CD4-positive, alpha-beta T cell treated with Interleukin-6 at 100 ng/mL for 8 hours (primary cell): ENCODE measurements at places on chromosomes 5 and 9.

GRCh38 chr9:34982361-34982760 is 7.2 kb upstream of the DNAJB5 start:
- DNase-seq = no peak

- no peak for DNase-seq
Measured at GRCh38 chr5:133441166-133441815, 171.1 kb downstream of the FSTL4 start.

- no peak for DNase-seq
Measured at GRCh38 chr9:134486143-134486591, 155.4 kb upstream of the COL5A1 start.

DNA sequence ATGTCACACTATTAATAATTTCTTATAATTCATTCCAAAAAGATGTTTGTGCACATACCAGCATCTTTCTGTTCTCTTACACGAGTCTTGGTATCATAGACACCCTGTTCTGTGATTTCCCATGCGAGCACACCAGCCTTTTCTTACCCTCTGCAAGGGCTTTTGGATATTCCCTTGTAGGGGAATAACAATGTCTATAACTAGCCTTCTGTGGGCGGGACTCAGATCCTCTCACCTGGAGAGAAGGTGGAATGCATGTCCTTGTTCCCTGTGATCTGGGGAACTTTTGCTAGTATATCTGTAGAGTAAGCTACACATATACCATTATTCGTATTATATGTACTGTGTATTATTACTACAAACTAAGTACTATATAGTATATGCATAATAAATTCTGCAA is 44.8 kb downstream of the EHMT1 start:
- no peak for DNase-seq

- DNase-seq = no peak
Measured at GRCh38 chr5:41748631-41749030, 121.6 kb downstream of the OXCT1 start.

GRCh38 chr5:51028394-51028793 is 354.9 kb upstream of the ISL1 start:
- DNase-seq = no peak

GRCh38 chr9:135907006-135907430 is 328 bp downstream of the CAMSAP1 start:
- no peak for DNase-seq

DNA sequence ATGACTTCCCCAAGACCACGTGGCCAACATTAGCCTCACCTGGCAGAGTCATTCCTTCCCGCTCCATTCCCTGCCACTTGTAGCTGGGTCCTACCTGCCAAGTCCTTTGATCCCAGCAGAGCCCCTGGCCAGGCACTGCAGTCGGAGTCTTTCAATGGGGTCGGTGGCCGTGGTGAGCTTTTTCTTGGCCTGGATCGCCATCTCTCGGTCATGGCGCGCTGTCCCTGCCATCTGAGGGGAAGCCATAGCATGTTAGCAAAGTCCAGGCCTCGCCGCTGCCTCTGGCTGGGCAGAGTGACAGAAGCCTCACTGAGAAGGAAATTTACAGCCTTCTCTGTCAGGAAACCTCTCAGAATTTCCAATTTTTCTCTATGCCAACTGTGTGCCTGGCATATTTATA is 17.5 kb downstream of the CAPSL start:
- no peak for DNase-seq

GRCh38 chr9:85653153-85653552 is 88.6 kb downstream of the AGTPBP1 start:
- DNase-seq = no peak

DNA sequence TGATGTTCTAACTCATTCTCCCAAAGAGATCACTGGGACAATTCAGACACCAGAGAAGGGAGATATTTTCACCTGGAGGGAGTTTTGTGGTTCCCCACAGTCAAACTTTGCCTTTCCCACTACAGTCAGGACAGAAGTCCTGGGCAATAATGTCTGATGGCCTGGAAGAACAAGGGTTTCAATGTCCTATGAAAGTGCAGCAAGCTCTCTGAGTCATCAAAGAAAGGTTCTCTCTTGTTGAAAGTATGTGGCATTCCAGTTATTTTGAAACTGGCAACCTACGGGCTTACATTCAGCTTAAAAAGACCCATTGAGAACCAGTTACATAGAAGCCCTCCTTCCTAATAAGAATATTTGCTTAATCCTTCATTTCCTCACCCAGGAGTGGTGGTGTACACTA is 103.9 kb downstream of the INSYN2B start:
- DNase-seq = no peak

DNA sequence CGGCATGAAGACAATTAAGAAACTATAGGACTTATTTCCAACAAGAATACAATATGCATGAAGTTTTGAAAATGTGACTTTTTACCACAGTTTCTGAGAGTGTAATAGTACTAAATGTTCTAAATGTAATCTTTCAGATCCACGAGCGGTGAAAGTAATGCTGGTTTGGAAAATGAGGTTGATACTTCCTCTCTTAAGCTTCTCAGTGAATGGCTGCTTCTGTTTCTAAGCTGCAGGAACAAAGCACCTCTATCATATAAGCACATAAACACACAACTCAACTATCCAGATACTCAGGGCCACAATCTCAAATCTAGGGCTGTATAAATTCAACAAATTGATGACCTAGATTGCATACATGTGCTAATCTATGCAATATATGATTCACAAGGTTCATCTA is 78.3 kb downstream of the LIFR start:
- no peak for DNase-seq

DNA sequence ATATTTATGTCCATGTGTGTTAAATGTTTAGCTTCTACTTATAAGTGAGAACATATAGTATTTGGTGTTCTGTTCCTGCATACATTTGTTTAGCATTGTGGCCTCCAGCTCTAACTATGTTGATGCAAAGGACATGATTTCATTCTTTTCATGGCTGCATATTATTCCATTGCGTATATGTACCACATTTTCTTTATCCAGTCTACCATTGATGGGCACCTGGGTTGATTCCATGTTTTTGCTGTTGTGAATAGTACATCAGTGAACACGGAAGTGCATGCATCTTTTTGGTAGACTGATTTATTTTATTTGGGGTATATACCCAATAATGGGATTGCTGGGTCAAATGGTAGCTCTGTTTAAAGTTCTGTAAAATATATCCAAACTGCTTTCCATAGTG is 359.0 kb downstream of the SLCO4C1 start:
- DNase-seq = no peak

DNA sequence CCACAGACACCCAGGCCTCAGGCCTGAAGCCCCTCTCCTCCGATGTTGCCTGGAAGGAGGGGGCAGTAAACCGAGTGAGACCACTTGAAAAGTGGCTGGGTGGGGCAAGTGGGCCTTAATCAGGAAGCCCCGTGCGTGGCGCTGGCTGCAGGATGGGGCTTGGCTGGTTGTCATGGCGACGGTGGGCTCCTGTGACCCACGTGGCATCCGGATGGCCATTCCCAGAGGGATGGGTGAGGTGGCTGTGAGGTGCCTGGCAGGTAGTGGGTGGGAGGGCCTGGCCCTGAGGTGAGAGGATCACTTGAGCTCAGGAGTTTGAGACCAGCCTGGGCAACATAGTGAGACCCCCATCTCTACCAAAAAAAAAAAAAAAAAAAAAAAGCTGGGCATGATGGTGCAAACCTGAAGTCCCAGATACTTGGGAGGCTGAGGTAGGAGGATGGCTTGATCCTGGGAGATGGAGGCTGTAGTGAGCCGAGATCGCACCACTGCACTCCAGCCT is 5.2 kb downstream of the GPSM1 start:
- no peak for DNase-seq

DNA sequence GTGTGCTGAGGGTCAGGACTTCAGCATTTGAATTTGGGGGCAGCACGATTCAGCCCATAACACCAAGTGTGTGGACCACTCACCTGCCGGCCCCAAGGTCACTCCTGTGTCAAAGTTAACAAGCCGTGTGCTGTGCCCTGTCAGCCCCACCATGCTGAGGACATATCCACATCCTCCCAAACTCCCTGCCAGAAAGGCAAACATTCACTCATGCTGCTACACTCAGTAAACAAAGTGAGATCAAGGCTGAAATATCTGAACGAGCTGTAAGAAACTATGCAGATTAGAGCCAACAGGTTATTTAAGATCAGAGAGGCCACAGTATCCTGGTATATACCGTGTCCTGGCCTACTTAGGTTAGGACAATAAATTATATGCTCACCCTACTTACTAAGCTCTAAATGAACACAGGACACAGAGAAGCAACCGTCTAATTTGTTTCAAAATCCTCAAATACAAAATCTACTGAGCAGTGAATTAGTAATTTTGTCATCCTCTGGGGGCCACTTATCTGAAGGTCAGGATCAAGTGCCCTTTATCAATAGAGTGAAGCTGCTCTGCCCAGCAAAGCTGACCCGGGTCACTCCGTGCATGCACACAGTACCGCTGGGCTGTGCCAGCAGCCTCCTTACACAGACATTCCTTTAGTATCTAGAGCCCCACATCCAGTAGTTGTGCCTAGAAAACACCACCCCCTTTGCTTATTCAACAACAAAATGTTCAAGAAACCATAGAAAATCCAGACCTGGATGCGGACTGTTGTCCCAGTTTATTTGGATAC is 28.2 kb downstream of the RETREG1 start:
- no peak for DNase-seq

DNA sequence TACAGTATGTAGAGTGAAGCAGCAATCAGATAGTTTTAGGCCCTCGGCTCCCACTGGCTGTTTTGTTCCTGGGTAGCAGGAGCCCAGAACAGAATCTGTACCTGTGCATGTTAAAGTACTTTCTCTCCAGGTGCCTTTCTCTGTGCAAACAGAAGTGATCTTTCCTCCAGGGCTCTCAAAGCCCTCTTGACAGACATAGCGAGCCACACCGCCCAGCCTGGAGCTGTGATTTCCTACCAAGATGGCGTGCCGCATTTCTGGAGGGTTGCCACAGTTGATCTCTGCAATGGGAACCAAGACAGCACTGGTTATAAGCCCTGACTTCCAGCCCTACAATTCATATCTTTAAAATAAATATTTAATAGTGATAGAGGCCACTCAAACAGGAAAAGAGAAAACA is 50.9 kb downstream of the SUSD1 start:
- DNase-seq = no peak

DNA sequence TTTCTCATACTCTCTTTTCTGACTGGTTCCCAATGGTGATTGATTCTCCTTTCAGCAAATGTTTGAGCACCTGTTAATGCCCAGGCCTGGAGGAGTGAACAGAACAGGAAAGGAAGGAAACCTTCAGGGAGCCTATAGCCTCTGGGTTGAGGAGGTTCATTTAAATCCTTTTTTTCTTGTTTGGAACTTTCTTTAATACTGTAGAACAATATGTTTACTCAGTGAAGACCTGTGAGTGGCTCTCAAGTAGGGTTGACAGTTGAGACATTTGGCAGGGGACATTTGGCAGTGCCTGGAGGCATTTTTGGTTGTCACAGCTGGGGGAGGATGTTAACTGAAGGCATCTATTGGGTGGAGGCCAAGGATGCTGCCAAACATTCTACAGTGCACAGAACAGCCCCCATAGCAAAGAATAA is 6.1 kb upstream of the FAM120AOS start:
- DNase-seq = no peak

GRCh38 chr5:83724935-83725334 is 4.3 kb upstream of the HAPLN1 start:
- DNase-seq = no peak

- DNase-seq = no peak
Measured at GRCh38 chr5:139571966-139572365, 10.8 kb downstream of the UBE2D2 start.

GRCh38 chr5:178624631-178625546 is 2.0 kb downstream of the CLK4 start:
- DNase-seq = no peak

GRCh38 chr5:92860061-92860460 is 721.0 kb downstream of the NR2F1-AS1 start:
- DNase-seq = no peak

GRCh38 chr9:21265421-21266189 is 25.8 kb upstream of the IFNA14 start:
- DNase-seq = no peak

GRCh38 chr9:133124123-133124906 is 3.3 kb upstream of the RALGDS start:
- DNase-seq = no peak

- DNase-seq = no peak
Measured at GRCh38 chr5:145780982-145781381, 54.2 kb downstream of the PRELID2 start.

DNA sequence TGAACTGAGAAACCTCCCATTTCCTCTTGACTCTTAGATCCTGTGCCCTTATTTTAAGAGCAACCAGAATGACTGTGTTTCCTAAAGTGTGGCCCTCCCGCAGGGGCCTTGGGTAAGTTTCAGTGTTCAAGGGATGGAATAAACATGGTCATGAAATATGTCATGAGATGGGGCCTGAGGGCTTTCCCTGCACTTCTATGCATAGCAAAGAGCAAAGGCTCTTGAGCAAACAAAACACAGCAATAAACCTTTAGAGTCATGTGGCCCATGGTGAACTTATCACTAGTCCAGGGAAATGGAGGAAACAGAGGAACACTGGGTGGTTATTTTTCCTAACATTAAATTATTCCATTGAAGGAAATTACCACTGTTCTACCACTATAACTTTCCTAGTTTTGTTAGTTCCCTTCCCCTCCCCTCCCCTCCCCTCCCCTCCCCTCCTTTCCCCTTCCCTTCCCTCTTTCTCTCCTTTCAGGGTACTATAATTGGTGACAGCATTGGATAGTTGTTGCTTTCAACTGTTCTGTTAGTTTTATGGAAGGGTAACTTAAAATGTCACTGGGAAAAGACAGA is 72.4 kb downstream of the CTSL start:
- no peak for DNase-seq

DNA sequence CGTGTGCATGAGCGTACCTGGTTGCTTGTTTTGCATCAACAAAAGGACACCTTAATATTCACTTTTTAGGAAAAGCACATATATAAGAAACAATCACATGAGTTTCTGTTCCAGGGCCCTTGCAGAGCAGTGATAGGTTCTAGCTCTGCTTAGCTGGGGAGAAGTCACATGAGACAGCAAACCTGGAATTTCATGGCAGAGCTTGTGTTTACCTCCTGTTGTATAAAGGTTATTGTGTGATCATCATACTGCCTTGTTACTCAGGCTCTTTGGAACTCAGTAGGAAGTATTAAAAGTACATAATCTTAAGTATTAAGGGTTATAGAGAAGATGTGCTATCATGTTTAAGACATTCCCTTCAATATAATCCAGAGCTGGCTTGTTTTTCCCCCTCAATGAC is 18.0 kb upstream of the VLDLR start:
- DNase-seq = no peak

GRCh38 chr5:1919750-1920149 is 37.0 kb upstream of the IRX4 start:
- DNase-seq = no peak
